ENCODE measurements at places on chromosomes 16 and 17.

DNA sequence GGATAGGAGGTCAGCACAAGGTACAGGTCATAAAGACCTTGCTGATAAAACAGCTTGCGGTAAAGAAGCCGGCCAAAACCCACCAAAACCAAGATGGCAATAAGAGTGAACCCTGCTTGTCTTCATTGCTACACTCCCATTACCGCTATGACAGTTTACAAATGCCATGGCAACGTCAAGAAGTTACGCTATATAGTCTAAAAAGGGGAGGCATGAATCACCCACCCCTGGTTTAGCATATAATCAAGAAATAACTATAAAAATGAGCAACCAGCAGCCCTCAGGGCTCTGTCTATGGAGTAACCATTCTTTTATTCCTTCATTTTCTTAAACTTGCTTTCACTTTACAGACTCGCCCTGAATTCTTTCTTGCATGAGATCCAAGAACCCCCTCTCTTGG, 1.0 kb upstream of the HSBP1 start:
- no peak for DNase-seq

DNA sequence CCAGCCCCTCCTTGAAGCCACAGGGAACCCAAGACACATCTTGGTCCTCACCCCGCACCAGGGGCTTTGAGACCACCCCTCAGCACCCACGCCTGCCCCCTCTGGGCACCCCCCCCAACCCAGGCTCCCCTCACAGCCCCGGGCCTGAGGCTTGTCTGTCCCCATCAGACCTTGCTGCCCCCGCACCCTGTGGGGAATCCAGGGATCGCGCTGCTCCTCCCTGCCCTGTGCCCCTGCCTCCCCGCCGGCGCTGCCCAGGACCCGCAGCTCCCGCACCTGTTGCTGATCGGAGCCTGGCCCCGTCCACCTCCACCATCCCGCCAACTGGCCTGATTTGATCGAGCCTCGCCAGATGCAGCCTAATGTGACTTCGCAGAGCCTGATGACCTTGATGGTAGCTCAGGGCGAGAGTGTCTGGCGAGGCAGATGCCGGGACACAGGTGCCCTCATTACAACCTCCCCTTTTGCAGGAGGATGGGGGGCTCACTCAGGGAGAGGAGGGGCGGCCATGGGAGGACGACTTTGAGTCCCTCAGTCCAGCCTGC, 29.0 kb downstream of the SLC25A10 start:
- DNase-seq, result no peak

- DNase-seq, result no peak
Measured at GRCh38 chr16:31477220-31478216, 5.4 kb upstream of the SLC5A2 start.

GRCh38 chr17:17032131-17032692, 10.0 kb upstream of the MPRIP start:
- peak; percentile 78 for DNase-seq

DNA sequence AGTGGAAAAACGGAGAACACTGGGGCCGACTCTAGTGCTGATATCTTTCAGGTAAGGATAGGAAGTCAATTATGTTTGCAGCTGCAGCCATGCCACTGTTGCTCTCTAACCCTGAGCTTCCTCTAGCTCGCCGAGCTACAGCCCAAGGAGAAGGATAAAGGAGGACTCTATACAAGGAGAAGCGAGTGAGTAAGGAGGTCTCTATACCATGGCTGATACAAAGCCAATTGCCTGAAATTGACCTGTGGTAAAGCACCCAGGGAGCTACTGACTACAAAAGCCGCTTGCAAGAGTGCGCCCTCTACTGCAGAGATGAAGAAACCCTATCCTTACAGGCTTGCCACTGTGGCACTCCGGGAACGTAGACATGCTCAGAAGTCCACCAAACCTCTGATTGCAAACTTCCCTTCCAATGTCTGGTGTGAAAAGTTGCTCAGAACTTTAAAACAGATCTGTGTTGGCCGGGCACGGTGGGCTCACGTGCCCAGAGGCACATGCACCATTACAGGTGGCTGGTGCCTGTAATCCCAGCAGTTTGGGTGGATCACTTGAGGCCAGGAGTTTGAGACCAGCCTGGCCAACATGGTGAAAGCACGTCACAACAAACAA, 10.8 kb upstream of the SLC46A1 start:
- DNase-seq, result peak; percentile 71

DNA sequence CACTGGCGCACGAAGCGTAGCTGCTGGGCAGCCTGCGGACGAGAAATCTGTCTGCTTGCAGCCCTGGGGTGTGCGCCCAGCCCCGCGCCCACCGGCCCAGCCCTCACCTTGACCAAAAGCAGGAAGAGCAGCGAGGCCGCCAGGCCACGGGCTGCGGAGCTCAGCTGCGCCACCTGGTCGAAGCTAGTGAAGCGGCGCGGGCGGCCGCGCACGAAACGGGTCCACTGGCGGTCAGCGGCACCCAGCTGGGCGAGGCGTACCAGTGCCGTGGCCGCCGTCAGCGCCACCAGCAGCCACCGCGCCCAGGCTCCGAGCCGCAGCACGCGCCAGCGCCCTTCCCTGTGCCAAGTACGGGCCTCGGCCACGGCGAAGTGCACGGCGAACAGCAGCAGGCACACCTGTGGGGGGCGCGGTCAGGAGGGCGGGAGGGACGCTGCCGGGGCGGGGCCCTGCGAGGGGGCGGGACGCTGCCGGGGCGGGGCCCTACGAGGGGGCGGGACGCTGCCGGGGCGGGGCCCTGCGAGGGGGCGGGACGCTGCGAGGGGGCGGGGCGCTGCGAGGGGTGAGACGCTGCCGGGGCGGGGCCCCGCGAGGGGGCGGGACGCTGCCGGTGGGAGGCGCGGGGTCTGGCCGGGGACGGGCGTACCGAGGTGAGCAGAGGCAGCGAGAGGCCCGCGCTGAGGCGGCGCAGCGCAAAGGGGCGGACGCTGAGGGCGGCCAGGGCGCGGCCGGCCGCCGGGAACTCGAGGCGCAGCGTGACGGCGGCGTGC, 43.2 kb downstream of the TSC2 start:
- DNase-seq, result peak; percentile 84
